ENCODE measurements at places on chromosomes 1 and 21.

DNA sequence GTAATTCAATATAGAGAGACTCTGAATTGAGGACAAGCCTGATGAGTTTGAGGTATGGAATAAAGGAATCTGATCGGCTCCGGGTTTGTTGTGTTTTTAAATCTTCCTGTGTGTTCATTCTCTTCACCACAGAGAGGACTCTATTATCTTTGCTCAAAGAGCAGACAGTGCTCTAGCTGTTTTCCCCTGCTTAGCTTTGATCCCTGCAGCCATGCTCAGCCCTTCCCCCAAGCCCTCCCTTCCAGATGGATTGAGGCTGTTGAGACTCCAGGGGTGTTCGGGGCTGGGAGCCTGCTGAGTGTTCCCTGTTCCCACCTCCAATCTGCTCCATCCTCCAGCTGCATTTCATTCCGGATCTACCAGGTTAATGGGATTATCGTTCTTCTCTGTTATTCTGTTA is 74.2 kb upstream of the CXADR start:
- DNase-seq: no peak

- no peak for DNase-seq
These were observed 8.7 kb upstream of the ECE1 start for GRCh38 chr1:21298981-21299391.

- no peak for DNase-seq
These were observed 104.6 kb upstream of the F3 start for GRCh38 chr1:94646141-94646643.

- peak; percentile 78 for DNase-seq
These were observed 165.3 kb downstream of the TOMM20 start for GRCh38 chr1:234963180-234963903.

- DNase-seq: no peak
These were observed 58.7 kb upstream of the PRRC2C start for GRCh38 chr1:171426645-171427044.

DNA sequence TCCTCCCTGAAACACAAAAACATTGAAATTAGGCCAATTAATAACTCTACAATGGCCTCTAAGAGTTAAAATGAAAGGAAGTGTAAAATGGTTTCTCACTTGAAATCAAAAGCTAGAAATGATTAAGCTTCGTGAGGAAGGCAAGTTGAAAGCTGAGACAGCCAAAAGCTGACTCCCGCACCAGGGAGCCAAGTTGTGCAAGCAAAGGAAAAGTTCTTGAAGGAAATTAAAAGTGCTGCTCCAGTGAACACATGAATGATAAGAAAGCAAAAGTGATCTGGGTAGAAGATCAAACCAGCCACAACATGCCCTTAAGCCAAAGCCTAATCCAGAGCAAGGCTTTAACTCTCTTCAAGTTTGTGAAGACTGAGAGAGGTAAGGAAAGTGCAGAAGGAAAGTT is 22.8 kb downstream of the CYYR1 start:
- DNase-seq: no peak

- DNase-seq: no peak
These were observed 2.0 kb upstream of the SOX13 start for GRCh38 chr1:204070895-204071294.

GRCh38 chr1:59052166-59052590 is 244.7 kb upstream of the FGGY start:
- no peak for DNase-seq

DNA sequence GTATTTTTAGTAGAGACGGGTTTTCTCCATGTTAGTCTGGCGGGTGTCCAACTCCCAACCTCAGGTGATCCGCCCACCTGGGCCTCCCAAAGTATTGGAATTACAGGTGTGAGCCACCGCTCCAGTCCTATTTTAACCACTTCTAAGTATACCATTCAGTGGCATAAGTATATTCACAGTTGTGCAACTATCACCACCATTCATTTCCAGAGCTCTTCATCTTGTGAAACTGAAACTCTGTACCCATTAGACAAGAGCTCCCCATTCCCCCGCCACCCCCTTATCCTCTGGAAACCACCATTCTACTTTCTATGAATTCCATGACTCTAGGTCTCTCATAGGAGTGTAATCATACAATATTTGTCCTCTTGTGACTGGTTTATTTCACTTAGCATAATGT is 40.2 kb upstream of the CAMTA1 start:
- DNase-seq: no peak

GRCh38 chr1:201098992-201099677 is 13.1 kb downstream of the CACNA1S start:
- no peak for DNase-seq

DNA sequence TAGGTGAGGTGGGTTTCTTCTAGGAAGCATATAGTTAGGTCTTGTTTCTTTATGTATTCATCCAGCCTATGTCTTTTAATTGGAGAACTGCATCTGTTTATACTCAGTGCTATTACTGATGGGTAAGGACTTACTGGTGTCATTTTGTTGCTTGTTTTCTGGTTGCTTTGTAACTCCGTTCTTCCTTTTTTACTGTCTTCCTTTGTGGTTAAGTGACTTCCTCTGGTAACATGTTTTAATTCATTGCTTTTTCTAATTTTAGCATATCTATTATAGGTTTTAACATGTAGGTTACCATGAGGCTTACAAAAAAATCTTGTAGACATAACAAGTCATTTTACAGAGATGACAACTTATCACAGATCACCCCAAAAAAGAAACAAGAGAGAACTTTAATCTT is 160.8 kb downstream of the VAV3 start:
- no peak for DNase-seq

- DNase-seq: no peak
These were observed 13.0 kb upstream of the CD48 start for GRCh38 chr1:160724465-160725242.

DNA sequence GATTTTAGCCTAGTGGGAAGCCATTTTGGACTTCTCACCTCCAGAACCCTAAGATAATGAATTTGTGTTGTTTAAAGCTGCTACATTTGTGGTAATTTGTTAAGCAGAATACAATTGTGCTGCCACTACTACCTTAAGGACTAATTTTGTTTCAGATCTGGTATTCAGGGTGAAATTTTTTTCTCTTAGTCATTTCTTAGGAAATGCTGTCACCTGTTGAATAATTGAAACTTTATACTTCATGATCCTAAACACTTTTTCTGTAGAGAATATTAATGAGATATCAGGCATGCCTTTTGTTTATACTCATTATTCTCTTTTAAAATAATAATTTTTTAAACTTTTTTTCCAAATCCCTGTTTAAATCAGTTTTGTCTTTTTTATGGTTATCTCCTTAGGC is 246.8 kb downstream of the TGFB2 start:
- no peak for DNase-seq

DNA sequence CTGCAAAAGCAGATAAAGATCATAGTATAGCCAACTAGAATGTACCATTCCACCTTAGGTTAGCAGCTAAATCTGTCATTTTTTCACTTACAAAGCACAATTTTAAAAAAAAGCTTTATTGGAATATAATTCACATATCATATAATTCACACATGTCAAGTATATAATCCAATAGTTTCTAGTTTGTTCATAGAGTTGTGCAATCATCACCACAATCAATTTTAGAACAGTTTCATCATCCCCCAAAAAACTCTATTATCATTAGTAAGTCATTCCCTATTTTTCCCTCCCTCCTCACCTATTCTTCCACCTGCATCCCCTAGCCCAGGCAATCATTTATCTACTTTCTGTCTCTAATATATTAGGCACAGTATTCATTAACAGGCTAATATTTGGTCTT is 32.0 kb upstream of the INSL5 start:
- no peak for DNase-seq

DNA sequence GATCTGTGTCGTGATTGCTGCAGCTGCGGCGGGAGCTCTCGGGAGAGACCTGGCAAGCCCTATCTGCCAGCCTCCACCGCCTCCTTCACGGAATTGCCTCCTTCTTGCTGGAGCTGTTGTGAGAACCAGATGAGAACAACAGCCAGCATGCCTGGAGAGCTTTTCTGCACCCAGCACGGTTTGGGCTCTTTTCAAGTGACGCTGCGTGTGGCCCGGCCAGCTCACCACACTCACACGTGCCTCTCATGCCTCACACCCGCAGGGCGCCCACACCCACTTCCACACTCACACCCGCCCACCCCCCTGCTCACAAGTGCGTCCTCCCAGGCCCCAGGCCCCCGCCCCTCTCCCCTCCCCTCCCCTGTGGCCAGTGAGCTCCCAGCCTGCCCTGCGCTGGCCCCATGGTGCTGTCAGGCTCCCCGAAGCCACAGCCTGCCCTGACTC is 135.7 kb upstream of the RUNX3 start:
- DNase-seq: peak; percentile 6

DNA sequence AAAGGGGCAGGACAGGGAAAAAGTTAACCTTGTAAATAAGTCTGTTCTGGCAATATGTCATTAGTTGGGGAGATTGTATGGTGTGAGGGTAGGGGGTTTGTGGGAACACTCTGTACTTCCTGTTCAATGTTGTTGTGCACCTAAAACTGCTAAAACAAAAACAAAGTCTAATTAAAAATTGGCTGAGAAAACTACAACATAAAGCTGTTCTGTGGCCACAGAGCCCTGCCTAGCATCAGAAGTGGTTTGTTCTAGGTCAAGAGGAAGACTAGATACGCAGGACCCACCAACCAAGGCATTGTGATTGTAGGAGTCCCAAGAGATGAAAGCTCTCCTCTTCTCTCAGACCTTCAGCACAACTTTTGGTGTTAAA is 81.0 kb upstream of the LRRC8D start:
- DNase-seq: no peak

GRCh38 chr1:150164224-150164623 is 14.5 kb downstream of the PLEKHO1 start:
- DNase-seq: no peak

DNA sequence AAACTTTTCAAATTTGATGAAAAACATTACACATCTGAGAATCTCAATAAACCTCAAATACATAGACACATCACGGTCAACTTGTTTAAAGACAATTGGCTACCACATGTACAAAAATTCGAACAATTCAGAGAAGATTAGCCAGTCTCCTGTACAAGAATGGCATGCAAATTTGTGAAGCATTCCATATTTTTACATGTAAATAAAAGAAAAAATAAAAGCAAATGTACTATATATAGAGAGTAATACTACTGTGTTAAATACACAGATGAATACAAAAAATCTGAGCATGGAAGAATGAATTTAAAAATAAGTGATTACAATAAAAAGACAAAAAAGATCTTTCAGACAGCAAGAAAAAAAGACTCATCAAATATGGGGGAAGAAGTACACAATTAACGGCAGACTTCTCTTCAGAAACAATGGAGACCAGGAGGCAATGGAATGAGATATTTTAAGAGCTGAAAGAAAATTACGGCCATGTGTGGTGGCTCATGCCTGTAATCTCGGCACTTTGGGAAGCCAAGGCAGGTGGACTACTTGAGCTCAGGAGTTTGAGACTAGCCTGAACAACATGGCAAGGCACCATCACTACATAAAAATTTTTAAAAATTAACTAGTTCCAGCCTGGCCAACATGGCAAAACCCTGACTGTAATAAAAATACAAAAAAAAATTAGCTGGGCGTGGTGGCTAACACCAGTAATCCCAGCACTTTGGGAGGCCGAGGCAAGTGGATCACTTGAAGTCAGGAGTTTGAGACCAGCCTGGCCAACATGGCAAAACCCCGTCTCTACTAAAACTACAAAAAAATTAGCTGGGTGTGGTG is 23.2 kb downstream of the HAX1 start:
- no peak for DNase-seq

GRCh38 chr1:1285611-1286311 is 5.5 kb downstream of the SCNN1D start:
- DNase-seq: no peak

- DNase-seq: no peak
These were observed 5.4 kb downstream of the ZSWIM5 start for GRCh38 chr1:45200906-45201500.

GRCh38 chr1:58818976-58819375 is 35.1 kb upstream of the JUN start:
- no peak for DNase-seq

GRCh38 chr1:227351443-227351842 is 33.2 kb upstream of the CDC42BPA start:
- DNase-seq: no peak

- DNase-seq: no peak
These were observed 13.5 kb downstream of the PSRC1 start for GRCh38 chr1:109269212-109269980.

- no peak for DNase-seq
These were observed 637 bp downstream of the LYPLA2 start for GRCh38 chr1:23791516-23792047.

DNA sequence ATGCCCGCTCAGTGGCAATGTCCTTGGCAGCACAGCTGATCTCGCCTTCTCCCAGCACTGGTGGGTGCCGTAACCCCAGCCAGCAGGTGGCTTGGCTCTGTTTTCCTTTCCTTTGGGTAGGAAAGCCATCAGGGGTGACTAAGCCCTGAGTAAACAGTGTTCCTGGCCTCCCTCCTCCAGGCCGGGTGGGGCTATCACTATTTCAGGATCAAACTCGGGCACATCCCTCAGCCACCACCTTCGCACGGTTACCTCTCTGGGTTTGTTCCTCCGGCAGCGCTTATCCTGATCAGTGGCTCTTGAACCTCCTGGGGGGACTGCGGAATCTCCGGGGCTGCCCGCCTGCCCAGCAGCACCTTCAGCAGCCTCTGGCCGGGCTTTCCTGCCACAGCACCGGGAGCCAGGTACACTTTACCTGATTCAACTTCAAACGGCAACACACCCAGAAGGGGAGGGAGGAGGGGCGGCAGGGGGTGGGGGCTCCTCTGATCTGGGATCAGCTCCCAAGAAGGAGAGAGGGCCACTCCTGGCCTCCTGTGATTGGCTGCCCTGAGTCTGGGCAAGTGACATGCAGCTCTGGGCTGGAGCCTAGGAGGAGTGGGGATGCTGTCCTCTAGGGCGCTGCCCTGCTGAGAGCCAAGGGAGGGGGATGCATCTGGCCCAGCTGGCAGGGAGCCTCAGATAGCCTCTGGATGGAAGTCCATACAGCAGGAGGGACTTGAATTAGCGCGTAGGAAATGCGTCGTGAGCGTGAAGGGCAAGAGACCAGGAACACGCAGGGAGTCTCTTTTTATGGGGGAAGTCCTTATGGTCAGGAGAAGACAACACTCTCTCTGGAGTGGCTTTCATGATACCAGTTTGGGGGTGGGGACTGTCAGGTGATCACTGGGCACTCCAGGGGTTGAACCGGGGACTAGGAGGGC is at the start of gene ASCL5:
TSS of gene ASCL5 (minus strand) at position 353 of the 923 bp plus-strand sequence. CDS start 11,812 bp downstream, outside the sequence.
- DNase-seq: no peak

DNA sequence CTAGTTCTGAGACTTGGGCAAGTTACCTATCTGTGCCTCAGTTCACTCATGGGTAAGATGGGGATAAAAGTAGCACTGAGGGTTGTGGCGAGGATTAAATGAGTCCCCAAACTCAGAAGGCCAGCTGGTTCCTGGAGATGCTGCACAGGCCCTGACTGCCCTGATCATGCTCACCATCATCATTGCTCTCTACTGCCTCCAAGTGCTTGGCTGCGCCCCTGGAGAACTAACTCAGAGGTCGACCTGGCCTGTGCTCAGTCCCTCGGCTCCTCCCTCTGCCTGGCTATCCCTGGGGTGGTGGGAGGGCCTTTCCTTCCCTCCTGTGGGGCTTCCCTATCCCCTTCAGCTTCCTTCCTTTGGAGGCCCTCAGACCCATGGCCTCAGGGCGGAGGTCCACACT is 5.6 kb downstream of the SLC5A9 start:
- no peak for DNase-seq

Measured in stimulated activated CD4-positive, alpha-beta T cell treated with anti-CD3 and anti-CD28 coated beads, Interleukin-4, amount 100 ng/mL, for 4 hours (primary cell).